SK-N-SH (cell line): ENCODE measurements at places on chromosomes 4 and X. TPM values are rescaled to one million over a fixed set of nuclear protein-coding genes. Genes with fewer than 3 reads are reported as not detected.

- DNase-seq = no peak
- no peaks in the 10 kb centered on the region for H3K4me1 ChIP-seq
Observed at GRCh38 chr4:25106363-25107151, 53.7 kb downstream of the SEPSECS start.

- H3K4me3 ChIP-seq = peak overlapping the region; percentile 74
- peaks cover 8% of the 10 kb centered on the region for H3K4me1 ChIP-seq
- no peak overlapping the region; the same call in 1 of the 2 replicates for H3K27ac ChIP-seq
- DNase-seq = no peak
Observed at GRCh38 chrX:52261125-52261462, 76.4 kb downstream of the MAGED4 start.

- H3K27ac ChIP-seq = no peak overlapping the region
- no peaks in the 10 kb centered on the region for H3K27me3 ChIP-seq
- no peak for DNase-seq
Observed at GRCh38 chr4:142348613-142349021, 497.5 kb downstream of the INPP4B start.

GRCh38 chr4:69731241-69731640, 29.2 kb downstream of the SULT1B1 start:
- H3K36me3 ChIP-seq = peaks cover 7% of the 10 kb centered on the region
- no peaks in the 10 kb centered on the region for H3K27me3 ChIP-seq
- no peaks in the 10 kb centered on the region for H3K4me1 ChIP-seq
- H3K4me3 ChIP-seq = no peak overlapping the region
- peak overlapping the region; percentile 66 for H3K27ac ChIP-seq
- no peak for DNase-seq

DNA sequence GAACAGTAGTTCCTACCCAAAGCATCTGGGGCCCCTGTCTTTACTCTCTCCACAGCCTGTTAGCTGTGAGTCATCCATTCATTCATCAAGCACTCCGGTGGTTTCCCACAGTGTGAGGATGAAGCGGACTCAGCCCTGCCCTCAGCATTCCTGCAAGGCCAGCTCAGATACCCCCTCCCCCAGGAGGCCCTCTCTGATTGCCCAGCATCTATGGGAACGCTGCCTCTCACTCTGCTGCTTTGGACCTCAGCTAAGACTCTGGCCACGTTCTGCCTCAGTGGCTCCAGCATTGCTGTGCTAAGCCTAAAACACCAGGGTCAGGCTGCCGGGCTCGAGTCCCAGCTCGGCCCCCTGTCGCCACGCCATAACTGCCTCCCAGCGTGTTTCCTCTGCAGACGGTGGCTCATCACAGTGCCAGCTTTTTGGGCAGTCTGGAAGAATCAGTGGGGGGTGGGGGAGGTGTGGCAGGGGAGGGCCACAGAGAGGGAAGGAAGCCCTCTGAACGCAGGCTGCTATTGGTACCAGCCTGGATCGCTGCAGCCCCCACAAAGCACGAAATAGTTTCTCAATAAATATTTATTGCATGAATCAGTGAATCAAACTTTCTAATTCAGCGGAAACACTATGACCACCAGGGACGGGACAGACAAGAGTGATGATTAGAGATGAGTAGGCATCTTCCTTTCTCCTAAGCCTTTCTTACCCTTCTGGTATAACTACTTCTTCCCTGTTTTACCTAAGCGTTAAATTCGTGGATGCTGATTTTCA, 74.4 kb downstream of the SORCS2 start:
- no peaks in the 10 kb centered on the region for H3K27me3 ChIP-seq
- no peak overlapping the region for H3K4me3 ChIP-seq
- DNase-seq = no peak

GRCh38 chr4:159177265-159178150, 74.6 kb downstream of the RAPGEF2 start:
- no peaks in the 10 kb centered on the region for H3K27me3 ChIP-seq
- peaks cover 37% of the 10 kb centered on the region for H3K4me1 ChIP-seq
- H3K36me3 ChIP-seq = no peaks in the 10 kb centered on the region

DNA sequence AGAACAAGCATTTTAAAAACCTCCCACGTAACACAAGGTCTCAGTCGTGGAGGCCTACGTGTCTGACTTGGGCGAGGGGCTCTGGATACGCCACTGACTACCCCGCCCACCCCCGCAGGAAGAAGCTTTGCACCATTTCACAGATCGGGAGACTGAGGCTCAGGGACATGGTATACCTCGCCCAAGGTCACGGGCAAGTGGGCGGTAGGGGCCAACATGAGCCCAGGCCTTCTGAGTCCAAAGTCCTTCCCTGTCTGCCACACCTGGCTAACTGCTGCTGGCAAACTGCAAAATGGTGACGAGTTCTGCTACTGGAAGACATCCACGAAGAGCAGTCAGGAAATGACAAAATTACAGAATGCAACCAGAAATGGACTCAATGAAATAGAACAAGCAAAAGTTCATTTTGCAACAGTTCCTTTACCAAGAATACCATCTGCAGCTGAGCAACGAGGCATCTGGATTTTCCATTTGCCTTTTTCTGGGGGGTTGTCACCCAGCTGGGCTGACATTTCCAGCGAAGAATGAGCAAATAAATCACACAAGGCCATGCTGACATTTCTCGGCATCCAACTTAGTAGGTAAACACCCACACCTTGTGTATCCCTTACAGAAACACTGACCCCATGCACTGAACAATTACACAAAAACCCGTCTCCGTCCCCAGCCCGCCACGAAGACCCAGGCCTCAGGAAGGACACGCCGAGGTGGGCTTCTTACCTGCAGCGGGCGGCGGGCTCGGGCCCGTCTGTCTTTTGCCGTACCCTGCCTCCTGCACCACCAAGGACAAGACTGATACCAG, 70.2 kb upstream of the AFAP1 start:
- no peaks in the 10 kb centered on the region for H3K27me3 ChIP-seq
- peak; percentile 52 for DNase-seq
- peak overlapping the region; percentile 97 for H3K27ac ChIP-seq
- no peaks in the 10 kb centered on the region for H3K36me3 ChIP-seq

DNA sequence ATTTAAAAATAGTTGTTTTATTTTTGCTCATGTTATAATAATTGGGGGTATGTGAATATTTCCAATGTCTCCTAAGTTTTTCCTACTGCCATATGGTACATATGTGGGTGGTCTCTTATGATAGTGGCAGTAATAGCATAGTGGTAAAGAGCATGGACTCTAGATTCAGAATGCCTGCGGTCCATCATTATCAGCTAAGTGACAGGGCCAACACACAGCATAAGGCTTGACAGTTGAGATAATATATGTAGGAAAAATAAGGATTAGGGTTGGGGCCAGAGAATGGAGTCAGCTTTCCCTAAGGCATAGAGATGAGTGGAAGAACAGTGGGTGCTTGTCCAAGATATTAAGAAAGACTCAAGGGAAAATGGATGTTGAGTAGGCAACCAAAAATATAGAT, 2707.5 kb downstream of the PCDH7 start:
- H3K4me3 ChIP-seq = no peak overlapping the region
- H3K27me3 ChIP-seq = no peaks in the 10 kb centered on the region
- H3K4me1 ChIP-seq = no peaks in the 10 kb centered on the region
- no peak for DNase-seq

DNA sequence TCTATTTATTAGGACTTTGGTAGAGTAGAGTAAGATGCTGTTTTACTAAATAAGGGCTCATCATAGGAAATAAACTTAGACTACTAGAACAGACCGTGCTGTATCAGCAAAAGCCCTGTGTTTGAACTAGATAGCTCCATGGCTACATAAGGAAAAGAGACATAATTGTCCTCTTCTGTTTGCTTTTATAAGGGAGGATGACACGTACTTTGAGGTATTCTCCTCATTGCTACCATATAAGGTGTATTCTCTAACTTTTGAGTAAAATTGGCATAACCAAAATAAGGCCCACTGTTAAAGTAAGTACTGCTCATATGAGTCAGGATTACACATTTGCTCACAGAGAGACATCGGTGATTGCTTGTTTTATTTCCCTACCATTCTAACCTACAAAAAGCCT, 64.3 kb downstream of the PDLIM5 start:
- no peak for DNase-seq
- peaks cover 30% of the 10 kb centered on the region; the same call in 1 of the 2 replicates for H3K4me1 ChIP-seq
- H3K27ac ChIP-seq = no peak overlapping the region
- H3K4me3 ChIP-seq = no peak overlapping the region

GRCh38 chrX:41314204-41314603, 19.8 kb upstream of the DDX3X start:
- H3K27me3 ChIP-seq = no peaks in the 10 kb centered on the region
- no peaks in the 10 kb centered on the region for H3K36me3 ChIP-seq
- no peak overlapping the region for H3K27ac ChIP-seq
- no peak for DNase-seq
- H3K4me3 ChIP-seq = no peak overlapping the region
- H3K4me1 ChIP-seq = no peaks in the 10 kb centered on the region

DNA sequence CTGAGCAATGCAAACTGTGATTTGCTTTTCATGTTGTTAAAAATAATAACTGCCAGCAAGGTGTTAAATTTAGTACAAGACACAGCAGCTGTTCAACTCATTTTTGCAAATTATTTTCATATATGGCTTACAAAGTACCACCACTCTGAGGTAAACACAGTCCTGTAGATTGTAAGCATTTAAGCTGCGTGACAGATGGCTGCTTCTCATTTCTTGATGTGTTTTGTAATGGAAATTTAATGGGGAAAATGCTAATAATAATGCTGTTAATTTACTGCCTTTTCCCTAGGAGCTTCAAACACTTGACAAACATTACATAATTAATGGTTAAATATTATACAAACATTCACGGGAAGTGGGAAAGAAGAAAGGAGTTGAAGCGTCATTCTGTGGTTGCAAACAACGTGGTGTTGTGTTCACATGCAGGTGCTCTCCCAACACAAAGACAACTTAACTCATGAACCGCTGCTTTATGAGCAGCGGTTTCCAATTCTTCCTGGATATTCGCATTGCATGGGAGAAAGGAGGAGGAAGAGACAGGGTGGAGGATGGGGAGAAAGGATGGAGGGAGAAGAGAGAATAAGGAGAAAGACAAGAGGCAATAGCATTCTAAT, 236.8 kb upstream of the VCX start:
- H3K4me3 ChIP-seq = no peak overlapping the region
- H3K36me3 ChIP-seq = no peaks in the 10 kb centered on the region
- no peak for DNase-seq
- H3K4me1 ChIP-seq = no peaks in the 10 kb centered on the region
- no peaks in the 10 kb centered on the region for H3K27me3 ChIP-seq

DNA sequence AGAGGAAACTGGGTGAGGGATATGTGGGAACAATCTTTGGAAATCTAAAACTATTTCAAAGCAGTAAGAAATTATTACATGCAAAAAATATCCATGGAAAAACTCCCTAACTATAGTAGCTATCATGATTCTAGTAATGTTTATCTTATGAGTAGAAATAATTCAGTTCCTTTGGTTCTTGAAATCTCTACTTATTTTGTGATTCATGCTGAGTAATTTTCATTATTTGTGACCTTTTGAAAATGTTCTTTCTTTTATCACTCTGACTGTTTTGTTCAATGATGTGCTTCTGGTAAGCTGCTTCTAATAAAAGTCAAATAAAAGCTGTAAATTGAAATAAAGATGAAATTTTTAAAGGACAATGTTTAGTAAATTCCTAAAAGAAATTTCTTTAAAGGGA, 40.4 kb upstream of the MAGEB10 start:
- no peaks in the 10 kb centered on the region for H3K36me3 ChIP-seq
- no peak overlapping the region for H3K4me3 ChIP-seq
- peak overlapping the region; percentile 71 for H3K27ac ChIP-seq

NAP1L2 gene
- polyA plus RNA-seq = 0.12 and 0.19 TPM in 2 replicates

- no peak overlapping the region for H3K4me3 ChIP-seq
- H3K27ac ChIP-seq = no peak overlapping the region
- H3K27me3 ChIP-seq = no peaks in the 10 kb centered on the region
- H3K36me3 ChIP-seq = no peaks in the 10 kb centered on the region
- H3K4me1 ChIP-seq = no peaks in the 10 kb centered on the region
- DNase-seq = no peak
Observed at GRCh38 chrX:57104406-57104805, 16.9 kb downstream of the SPIN2B start.

GRCh38 chr4:183621875-183622274, 37.1 kb downstream of the RWDD4 start:
- H3K27ac ChIP-seq = no peak overlapping the region
- peaks cover 5% of the 10 kb centered on the region; the same call in 1 of the 2 replicates for H3K4me1 ChIP-seq
- no peak overlapping the region for H3K4me3 ChIP-seq
- DNase-seq = no peak
